ENCODE measurements at places on chromosomes 5 and 9. TPM values are rescaled to one million over a fixed set of nuclear protein-coding genes. Genes with fewer than 3 reads are reported as not detected.

GRCh38 chr9:115106642-115107041 lies 11.3 kb downstream of the TNC start:
- H3K27me3 ChIP-seq: no peaks in the 10 kb centered on the region
- DNase-seq: no peak
- no peaks in the 10 kb centered on the region for H3K4me1 ChIP-seq
- no peaks in the 10 kb centered on the region for H3K36me3 ChIP-seq

- no peak overlapping the region for H3K4me3 ChIP-seq
- H3K27me3 ChIP-seq: no peaks in the 10 kb centered on the region
- H3K36me3 ChIP-seq: no peaks in the 10 kb centered on the region
- no peak for DNase-seq
Observed at GRCh38 chr9:117044241-117044640, 357.1 kb downstream of the TRIM32 start.

Gene BARX1
- not detected for total RNA-seq

Gene CTXN3
- total RNA-seq: not detected

Gene CEP120
- 11.7 TPM for total RNA-seq

Data from colonic mucosa (tissue), 4 donors.